Midbrain (tissue), 1 donor: ENCODE measurements at places on chromosomes 3 and 15.

DNA sequence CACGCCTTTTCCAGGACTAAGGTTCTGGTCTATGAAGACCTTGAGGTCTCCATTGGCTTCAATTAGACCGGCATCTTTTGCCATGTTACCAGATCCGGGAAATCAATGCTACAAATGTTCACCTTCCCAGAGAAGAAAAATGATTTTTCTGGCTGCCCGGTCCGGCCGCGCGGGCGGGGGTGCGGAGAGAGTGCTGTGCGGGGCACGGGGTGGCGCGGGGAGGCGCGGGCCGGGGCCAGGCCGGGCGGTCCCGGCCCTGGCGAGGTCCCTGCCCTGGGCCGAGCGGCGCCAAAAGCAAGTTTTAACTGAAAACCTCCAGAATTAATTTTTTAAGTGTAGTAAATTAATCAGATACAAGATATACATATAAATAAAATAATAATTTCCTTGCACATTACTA lies 128.2 kb downstream of the MINAR1 start:
- no peak for DNase-seq

- DNase-seq: no peak
Measured at GRCh38 chr3:132870541-132870940, 148.3 kb upstream of the NPHP3 start.

DNA sequence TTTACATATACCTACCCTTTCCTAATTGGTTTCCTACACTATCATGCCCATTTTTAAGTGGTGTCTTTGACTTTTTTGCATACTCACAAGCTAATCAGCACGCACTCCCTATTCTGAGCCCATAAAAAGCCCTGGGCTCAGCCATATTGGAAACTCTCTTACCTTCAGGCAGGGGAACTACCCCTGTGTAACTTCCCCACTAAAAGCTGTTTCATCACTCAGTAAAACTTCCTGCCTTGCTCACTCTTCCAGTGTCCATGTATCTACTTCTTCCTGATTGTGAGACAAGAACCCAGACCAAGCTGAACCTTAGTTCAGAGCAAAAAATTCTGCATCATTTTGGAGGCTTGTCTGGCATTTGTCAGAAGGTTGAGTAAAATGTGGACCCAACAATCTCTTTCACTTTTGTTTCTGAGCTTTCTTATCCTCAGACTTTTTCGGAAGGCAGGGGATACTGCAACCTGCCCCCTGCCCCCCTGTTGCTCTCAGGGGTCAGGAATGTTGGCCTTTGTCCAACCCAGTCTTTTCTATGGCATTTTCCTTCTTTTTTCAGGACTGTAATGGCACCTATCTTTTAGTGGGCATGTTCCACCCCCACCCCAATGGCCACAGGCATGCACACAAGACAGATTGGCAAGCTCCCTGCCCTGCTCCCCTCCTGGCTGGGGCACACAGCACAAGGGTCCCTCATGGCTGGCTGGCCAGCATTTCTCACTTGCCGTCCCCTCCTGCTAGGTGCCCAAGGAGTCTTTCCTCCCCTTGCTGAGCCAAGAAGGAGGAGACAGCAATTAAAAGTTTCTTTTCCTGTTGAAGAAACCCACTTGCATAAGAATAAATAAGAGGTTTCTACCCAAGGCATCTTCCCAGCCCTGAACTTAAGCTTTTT lies 26.3 kb upstream of the TMEM45A start:
- DNase-seq: no peak

GRCh38 chr3:62600033-62600432 lies 226.7 kb upstream of the FEZF2 start:
- DNase-seq: no peak

DNA sequence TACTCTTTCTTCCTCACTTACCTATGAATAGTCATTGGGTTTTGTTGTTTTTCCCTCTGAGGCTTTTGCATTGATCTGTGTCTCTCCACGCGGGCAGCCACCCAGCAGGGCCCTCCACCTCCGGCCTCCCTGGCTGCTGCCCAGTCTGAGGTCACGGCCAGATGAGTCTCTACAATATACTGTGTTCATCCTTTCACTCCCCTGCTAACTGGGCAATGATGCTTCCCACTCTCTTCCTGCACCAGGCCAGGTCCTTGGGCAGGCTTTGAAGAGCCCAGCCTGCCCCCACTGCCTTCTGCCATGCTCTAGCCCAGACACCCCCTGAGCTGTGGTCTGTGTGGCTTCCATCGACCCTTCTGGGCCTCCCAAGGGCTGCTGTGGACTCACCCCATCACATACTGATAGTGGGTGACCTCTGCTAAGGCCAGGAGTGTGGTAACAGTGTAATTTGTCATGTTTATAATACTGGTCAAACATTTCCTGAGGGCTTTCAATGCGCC lies 18.0 kb downstream of the PDIA5 start:
- DNase-seq: no peak

- DNase-seq: no peak
Measured at GRCh38 chr15:80743189-80743833, 35.9 kb upstream of the CEMIP start.

DNA sequence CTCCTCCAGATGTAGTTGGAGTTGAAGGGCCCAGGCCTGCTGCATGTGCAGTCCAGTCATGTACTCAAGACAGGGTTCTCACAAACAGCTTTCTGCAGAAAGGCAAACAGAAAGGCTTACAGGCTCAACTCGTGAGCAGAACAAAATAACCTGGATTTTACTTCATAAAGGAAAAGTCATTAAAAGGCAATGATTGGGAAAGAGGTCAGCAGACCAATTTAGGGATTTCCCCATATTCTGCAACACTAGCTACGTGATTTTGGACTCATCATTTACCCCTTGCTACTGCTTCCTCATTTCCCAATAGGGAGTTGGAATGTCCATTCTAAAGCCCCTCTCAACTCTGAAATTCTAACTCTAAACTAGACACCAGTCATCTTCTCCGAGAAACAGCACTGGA lies 18.1 kb downstream of the METTL6 start:
- no peak for DNase-seq

DNA sequence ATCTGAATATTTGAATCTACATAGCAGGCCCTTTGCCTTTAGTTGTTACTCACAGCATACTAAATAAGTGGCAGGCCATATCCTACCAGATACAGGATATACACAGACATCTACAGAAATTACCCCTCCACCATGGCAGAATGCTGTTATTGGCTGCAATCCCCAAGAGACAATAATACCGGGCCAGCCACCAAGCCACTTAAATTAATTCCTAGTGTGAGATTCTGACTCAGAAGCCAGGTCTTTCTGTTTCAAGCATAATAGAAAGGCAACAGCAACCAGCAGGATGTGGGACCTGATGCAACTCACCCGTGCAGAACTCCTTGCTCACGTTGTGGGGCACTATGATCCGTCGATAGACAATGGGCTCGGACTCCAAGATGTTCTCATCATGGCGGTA lies 39.8 kb downstream of the CLK3 start:
- DNase-seq: no peak

- DNase-seq: no peak
Measured at GRCh38 chr15:70576276-70576675, 187.1 kb downstream of the UACA start.

GRCh38 chr3:71268462-71268999 lies 315.0 kb downstream of the FOXP1 start:
- no peak for DNase-seq

- no peak for DNase-seq
Measured at GRCh38 chr15:48337607-48338006, 6.4 kb downstream of the DUT start.

- DNase-seq: no peak
Measured at GRCh38 chr3:133868186-133868585, 27.5 kb downstream of the RAB6B start.

DNA sequence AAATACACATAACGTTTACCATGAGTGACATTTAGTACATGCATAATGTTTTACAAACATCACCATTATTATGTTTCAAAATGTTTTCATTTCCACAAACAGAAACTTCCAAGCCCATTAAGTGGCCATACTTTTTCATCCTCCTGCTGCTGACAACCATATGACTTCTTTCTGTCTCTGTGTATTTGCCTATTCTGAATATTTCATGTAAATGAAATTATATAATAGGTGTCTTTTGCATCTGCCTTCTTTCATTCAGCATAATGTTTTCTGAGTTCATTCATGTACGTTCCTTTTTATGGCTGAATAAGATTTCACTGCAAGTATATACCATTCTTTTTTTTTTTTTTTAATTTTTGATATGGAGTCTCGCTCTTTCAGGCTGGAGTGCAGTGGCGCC lies 209.0 kb downstream of the DOCK3 start:
- no peak for DNase-seq

DNA sequence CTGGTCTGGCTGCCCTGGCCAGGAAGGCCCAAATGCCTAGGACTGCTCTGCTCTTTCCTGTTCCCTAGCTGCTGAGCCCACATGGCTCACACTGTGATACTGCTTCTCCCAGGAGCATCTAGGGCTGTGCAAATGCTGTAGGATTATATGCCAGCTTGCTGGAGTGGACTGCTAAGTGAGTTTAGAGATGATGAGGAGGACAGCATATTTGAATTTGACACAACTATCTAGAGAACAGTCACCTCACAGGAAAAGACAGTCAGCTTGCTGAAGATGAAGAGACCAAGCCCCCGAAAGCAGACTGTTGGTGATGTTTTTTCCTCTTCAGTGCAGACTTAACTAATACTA lies 39.2 kb downstream of the CLEC3B start:
- DNase-seq: no peak

DNA sequence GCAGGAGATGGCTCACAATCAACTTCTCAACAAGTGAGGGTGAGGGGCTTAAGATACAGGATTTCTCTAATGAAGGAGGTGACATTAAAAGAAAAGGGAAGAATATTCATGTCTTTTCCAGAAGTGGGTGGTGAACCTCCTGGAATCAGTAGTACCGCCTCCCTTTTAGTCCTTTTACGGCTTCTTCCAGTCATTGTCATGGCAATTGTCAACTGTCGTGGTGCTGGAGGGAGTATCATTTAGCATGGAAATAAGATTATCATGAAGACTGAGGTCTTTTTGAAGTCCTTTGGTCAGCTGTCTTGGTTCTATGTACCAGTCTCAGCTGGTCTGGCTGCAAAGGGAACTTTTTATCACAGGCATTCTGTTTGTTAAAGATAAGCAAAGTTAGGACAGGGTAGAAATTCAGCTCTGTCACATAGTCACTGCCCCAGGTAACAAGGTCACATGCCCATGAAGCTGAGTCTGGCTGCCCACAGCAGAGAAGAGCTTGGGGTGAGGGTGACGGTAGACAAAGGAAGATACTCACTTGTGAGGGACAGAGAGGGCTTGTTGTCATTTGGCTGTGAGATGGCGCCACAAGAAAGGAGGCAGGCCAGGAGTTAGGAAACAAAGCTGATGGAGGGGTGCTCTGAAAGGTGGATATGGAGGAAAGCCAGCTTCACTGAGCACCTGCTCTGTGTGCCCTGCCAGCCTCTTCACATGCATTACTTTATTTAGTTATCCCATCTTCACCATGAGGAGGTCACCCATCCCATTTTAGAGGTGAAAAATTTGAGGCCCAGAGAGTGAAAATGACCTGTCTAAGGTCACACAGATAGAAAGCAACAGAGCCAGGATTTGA lies 228.2 kb upstream of the TRIM42 start:
- DNase-seq: no peak

DNA sequence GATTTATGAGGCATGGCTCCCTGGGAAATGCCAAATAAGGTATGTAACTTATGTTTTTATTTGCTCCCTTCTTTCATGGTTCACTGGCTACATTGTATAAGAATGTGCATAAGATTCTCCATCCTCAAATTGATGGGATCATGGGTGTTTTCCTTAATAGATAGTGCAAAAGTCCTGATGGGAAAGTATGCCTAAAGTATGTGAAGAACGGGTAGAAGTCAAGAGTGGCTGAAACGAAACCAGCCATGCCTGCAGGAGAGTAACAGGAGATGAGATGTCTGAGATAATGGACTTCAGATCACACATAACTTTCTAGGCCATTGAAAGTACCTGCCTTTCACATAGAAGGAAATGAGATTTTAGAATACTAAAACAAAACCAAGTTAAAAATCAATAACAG lies 56.5 kb downstream of the ZBBX start:
- no peak for DNase-seq

GRCh38 chr3:108202834-108203233 lies 19.4 kb downstream of the IFT57 start:
- no peak for DNase-seq

DNA sequence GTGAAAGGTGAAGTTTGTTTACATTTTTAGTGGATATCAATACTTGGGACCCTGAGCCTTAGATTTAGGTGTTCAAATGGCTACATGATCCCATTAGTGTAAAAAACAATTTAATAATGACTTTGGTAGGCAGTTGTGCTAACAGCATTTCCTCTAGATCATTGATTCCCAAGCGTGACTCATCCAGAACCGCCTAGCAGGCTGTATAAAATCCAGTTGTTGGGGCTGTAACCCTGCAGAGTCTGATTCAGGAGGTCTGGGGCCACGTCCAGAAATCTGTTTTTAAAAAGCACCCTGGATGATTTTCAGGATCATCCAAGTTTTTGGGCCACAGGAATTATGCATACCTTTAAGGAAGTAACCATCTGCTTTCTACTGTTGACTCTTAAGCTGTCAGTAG lies 156.4 kb downstream of the TP63 start:
- no peak for DNase-seq

DNA sequence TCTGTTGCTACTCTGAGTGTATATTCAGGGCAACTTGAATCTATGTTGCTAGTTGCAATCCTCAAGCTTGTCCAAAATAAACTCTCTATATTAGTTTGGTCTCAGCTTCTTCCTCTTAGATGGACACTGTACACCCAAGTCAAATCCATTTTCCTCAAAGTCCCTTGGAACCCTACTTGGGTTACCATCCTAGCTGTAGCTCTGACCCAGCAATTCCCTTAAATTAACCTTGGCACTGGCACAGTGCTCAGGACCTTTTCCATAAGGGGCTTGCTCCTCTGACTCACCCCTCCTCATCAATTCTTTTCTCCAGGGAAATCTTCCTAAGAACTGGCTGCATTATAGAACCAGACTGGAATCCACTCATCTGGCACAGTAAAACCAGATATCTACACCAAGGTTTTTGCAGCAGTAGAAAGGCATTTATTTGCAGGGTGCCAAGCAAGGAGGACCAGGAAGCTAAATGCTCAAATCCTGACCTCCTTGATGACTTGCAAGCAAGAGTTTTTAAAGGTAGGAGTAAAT lies 44.9 kb upstream of the B3GALNT1 start:
- no peak for DNase-seq

GRCh38 chr15:63181648-63182047 lies 7.8 kb upstream of the RAB8B start:
- no peak for DNase-seq
